ENCODE measurements at places on chromosomes 1 and 21. TPM values are rescaled to one million over a fixed set of nuclear protein-coding genes. Genes with fewer than 3 reads are reported as not detected.

The RNU1-1 gene
- 1,874 TPM for total RNA-seq

The OR2T10 gene
- total RNA-seq, result not detected

The AIRE gene
- total RNA-seq, result 0.17 TPM

The PDXK gene
- total RNA-seq, result 109 TPM

The CR1L gene
- total RNA-seq, result 0.37 TPM

The MPL gene
- total RNA-seq, result not detected

DNA sequence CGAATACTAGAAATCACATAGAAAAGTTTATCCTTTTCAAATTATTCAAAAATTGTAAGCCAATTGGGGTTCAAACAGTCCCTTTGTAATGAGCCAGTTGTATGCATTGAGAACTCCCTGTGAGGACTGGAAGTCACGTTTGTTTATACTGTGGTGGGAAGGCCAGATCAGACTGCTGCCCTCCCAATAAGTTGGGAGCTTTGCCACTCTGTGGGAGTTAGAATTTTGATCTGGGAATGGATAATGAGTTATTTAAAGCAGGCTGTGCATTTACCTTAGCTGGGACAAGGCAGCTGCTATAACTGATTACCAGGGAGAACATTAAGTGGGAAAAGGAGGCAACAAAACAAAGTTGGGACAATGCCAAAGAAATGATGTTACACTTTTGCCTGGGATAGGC lies 178.8 kb downstream of the SDCCAG8 start:
- no peak overlapping the region for H3K27ac ChIP-seq
- H3K4me1 ChIP-seq, result no peaks in the 10 kb centered on the region
- no peak overlapping the region for H3K4me3 ChIP-seq

DNA sequence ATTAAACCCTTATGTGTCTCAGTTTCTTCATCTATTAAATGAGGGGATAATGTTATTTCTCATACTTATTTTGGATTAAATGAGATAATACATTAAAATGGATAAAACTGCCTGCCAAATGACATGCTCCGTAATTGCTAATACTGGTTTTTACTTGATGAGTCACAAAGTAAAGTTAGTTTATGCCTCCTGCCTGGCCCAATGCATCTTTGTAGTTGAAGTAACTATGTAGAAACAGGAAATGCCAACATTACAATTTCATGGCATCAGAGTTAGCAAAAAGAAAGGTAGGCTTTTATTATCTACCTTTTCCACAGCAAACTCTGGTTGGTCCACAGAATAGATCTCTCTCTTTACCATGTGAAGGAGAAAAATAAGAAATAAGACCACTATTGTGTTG lies 214.5 kb downstream of the TBX15 start:
- no peak overlapping the region for H3K27ac ChIP-seq
- H3K4me1 ChIP-seq, result no peaks in the 10 kb centered on the region
- DNase-seq, result no peak
- H3K27me3 ChIP-seq, result no peaks in the 10 kb centered on the region
- H3K4me3 ChIP-seq, result no peak overlapping the region
- no peaks in the 10 kb centered on the region for H3K36me3 ChIP-seq

GRCh38 chr1:167013108-167013929 lies 24.2 kb downstream of the MAEL start:
- H3K27ac ChIP-seq, result no peak overlapping the region
- H3K27me3 ChIP-seq, result no peaks in the 10 kb centered on the region
- H3K4me1 ChIP-seq, result no peaks in the 10 kb centered on the region
- DNase-seq, result no peak

DNA sequence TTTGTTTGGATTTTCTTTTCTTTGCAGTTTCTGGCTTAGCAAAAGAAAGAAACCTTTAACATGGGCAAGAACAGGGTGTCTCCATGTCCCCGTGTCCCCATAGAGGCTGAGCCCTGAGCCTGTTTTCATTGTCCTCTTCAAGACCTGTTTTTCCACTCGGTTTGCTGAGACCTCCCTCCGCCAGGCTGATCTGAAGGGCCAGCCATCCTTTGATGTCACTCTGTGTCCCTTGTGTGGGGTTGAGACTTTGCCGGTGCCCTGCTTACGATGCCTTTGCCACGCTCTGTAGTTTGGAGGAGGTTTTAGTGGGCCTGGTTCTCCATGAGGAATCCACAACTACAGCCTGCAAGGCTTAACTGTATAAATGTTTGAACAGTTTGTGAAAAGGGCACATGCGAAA lies 23.8 kb downstream of the IFNGR2 start:
- no peaks in the 10 kb centered on the region for H3K4me1 ChIP-seq
- H3K27ac ChIP-seq, result no peak overlapping the region
- no peak overlapping the region for H3K4me3 ChIP-seq
- no peak for DNase-seq
- H3K36me3 ChIP-seq, result peaks cover 21% of the 10 kb centered on the region
- no peaks in the 10 kb centered on the region for H3K27me3 ChIP-seq

GRCh38 chr1:228267962-228268880 lies 60.4 kb downstream of the OBSCN start:
- no peak overlapping the region for H3K4me3 ChIP-seq
- no peaks in the 10 kb centered on the region for H3K27me3 ChIP-seq
- DNase-seq, result peak; percentile 45
- H3K36me3 ChIP-seq, result 0 out of 2 replicates have a peak, but pooled peaks cover 3% of the 10 kb centered on the region

DNA sequence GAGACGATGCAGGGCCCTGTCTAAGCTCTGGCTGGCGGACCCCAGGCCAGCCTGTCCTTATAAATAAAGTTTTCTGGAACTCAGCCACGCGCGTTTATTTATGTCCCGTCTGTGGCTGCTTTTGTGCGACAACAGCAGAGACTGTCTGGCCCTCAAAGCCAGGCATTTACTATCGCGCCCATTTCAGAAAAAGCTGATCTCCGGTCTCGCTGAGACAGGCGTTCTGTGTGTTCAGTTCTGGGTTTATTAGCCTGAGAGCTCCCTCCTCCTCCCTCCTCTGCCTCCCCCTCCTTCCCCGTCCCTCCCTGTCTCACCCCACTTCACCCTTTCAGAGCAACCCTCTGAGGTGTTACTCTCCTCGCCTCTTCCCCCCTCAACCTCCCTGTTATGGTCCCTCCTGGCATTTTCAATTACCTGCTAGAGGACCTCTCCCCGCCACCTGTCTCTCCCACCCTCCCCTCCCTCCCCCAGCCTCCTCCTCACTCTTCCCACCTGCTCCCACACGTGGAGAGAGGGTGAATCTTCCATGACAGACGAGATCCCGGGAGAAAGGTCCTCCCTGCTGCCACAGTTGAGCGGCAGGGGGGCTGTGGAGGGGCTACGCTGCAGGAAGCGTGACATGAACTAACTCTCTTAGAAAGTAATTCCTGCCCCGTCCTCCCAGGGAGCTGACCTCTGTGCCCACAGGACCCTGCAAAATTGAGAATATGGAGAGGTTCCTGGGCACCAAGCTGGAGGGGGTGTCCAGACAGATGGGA lies 59.9 kb downstream of the SPSB1 start:
- no peaks in the 10 kb centered on the region for H3K4me1 ChIP-seq
- no peaks in the 10 kb centered on the region for H3K27me3 ChIP-seq
- peak; percentile 46 for DNase-seq
- H3K36me3 ChIP-seq, result no peaks in the 10 kb centered on the region
- no peak overlapping the region for H3K4me3 ChIP-seq

- no peak overlapping the region for H3K27ac ChIP-seq
- no peak for DNase-seq
- no peaks in the 10 kb centered on the region for H3K27me3 ChIP-seq
Measured at GRCh38 chr1:41440321-41441085, 44.0 kb downstream of the EDN2 start.

DNA sequence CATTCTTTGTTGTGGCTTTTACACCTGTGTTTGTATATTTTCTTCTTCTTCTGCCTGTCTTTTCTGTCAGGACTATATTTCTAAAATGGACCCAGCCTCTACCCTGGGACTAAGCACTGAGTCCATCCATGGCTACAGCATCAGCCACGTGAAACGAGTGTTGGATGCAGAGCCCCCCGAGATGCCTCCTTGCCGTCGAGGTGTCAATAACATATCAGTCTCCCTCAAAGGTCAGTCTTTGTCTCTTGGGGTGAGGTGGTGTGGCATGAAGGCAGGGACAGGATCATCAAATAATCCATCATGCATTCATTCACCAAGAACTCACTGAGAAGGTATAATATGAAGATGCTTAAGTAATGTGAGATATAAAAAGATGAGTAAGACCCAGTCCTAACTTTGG lies 19.1 kb upstream of the IPO9 start:
- H3K27me3 ChIP-seq, result no peaks in the 10 kb centered on the region
- H3K36me3 ChIP-seq, result peaks cover 63% of the 10 kb centered on the region
- H3K4me1 ChIP-seq, result no peaks in the 10 kb centered on the region
- H3K4me3 ChIP-seq, result no peak overlapping the region
- H3K27ac ChIP-seq, result no peak overlapping the region
- no peak for DNase-seq

- no peaks in the 10 kb centered on the region for H3K4me1 ChIP-seq
- peaks cover 2% of the 10 kb centered on the region for H3K27me3 ChIP-seq
- H3K27ac ChIP-seq, result no peak overlapping the region
- H3K4me3 ChIP-seq, result peak overlapping the region; percentile 48
Measured at GRCh38 chr21:31873275-31873695, 465 bp downstream of the HUNK start.

DNA sequence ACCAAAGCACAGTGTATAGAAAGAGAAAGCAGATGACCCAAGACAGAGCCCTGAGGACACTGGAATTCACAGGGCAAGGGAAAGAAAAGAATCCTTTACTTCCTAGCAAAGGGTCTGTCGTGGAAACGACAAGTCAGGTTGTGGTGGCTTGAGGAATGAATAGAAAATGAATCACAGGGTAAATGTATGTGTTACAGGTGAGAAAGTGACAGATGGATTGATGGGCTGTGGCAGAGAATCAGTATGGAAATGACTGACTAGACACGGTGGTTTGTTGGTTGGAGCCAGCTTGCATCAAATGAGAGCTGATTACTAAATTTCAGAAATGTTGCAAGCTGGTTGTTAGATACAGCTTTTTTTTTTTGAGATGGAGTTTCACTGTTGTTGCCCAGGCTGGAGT lies 46.9 kb downstream of the PTP4A2 start:
- DNase-seq, result no peak
- H3K4me1 ChIP-seq, result no peaks in the 10 kb centered on the region
- no peaks in the 10 kb centered on the region for H3K27me3 ChIP-seq
- H3K27ac ChIP-seq, result no peak overlapping the region
- no peak overlapping the region for H3K4me3 ChIP-seq

All from H9 (cell line).